Left cardiac atrium (tissue), 4 donors: ENCODE measurements at places on chromosomes 5 and 9. TPM values are rescaled to one million over a fixed set of nuclear protein-coding genes. Genes with fewer than 3 reads are reported as not detected.

DNA sequence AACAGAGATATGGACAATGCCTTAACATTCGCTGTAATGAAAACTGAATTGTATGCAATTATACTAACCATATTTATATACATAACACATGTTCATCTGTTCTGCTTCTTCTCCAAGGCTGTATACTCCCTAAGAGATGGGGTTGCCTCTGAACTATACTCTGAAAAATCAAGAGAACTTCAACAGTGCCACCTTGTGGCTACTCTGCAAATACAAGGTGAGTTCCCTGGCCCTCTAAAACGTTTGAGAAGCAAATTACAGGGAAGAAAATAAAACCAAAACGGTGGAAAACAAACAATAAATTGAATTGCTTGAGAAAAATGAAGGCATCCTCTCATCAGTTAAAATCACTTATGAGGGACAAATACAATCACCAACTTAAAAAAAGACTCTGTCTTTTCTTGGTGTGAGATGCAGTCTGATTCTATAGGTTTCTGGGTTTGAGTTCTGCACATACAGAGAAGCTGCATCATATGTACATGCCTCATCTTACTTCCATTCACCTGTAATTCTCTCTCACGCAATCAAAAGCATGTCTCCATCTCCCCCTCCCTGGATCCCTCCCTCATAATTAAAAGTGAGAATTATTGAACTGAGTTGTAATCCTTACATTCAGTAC, 98.6 kb downstream of the FBXW11 start:
- DNase-seq, result peak; percentile 40

DNA sequence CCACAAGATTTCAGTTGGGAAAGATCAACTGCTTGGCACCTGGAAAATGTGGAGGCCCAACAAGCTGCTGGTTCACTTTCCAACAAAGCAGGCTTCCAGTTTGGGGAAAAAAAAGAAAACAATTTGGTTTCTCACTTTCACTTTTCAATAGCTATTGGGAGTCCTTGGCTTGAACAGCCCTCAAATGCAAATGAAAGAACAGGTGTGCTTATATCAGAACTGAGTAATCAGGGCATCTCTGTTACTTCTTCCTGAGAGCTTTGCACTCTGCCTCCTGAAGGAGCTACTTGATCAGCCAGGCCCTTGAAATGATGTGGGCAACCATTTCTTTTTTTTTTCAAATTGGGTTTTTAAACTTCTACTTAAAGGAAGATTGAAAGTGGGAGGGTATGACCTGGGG, 73.5 kb downstream of the MFAP3 start:
- DNase-seq, result no peak

DNA sequence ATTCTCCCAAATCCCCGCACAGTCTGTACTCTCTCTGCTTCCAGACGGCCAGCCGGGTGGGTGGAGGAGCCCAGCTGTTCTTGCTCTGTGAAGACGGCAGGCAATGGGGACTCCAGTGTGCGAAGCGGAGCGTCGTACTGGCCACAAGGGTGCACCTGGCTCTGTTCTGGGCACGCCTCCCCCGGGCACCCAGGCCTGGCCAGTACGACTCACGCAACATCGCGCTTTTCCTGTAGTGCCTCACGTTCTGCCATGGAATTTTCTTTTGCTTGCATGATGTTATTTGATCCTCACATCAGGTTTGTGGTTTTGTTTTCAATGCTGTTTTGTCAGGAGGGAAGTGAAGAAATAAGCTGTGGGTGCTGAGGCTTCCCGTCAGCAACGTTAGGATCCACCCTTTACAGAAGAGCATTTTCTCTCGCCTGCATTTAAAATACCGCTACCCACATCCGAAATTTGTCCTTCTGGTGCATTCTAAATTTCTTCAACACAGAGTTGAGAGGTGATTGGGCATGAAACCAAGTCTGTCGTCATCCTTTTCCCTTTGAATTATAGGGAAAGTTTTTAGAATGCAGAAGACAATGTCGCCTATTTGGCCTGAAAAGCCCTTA, 311.7 kb downstream of the TRIM36 start:
- DNase-seq, result no peak

DNA sequence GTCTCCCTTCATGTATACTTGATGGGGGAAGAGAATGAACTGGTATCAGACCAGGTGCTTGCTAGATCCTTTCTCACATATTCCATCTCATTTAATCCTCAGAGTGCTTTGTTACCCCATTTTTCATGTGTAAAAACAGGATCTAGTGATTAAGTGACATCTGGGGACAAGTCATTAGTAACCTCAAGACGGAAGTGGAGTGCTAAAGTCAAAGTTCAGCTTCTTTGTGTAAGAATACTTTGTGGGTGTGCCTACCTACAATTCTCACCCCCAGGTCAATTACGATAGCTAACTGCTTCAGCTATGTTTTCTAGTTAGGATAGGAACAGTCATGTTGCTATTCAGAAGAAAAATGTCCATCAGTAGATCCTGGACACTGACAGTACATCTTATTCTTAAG, 3.1 kb upstream of the FAM120AOS start:
- no peak for DNase-seq

The PCDHGA12 gene
- 4.5 TPM for total RNA-seq

The PCA3 gene
- total RNA-seq, result not detected

The MLANA gene
- total RNA-seq, result not detected

GRCh38 chr9:105248691-105249090, 4.2 kb downstream of the SLC44A1 start:
- DNase-seq, result no peak

The S1PR3 gene
- total RNA-seq, result 25.3 TPM

The PDLIM4 gene
- 12.4 TPM for total RNA-seq

GRCh38 chr5:97838214-97838613, 655.2 kb upstream of the RIOK2 start:
- DNase-seq, result no peak

The NFIB gene
- 118 TPM for total RNA-seq

The PTGR1 gene
- total RNA-seq, result 46.3 TPM

The ZDHHC11B gene
- total RNA-seq, result 15.4 TPM

DNA sequence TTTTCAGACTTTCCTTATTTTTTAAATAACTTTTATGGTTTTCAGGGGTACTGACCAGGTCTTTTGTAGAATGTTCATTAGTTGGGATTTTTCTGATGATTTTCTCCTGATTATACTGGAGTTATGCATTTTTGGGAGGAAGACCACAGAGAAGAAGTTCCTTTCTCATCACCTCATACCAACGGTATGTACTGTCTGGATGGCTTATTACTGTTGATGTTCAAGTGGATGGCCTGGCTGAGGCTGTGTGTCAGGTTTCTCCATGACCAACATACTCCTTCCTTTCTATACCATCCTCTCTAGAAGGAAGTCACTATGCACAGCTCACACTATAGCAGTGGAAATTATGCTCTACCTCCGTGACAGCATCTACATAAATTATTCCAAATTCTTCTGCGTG, 71.1 kb upstream of the NR3C1 start:
- DNase-seq, result no peak

GRCh38 chr5:124234022-124234769, 512.2 kb downstream of the ZNF608 start:
- DNase-seq, result no peak

- no peak for DNase-seq
These were observed 113.2 kb downstream of the STK32A start for GRCh38 chr5:147348046-147348445.

GRCh38 chr5:72562717-72563116, 55.5 kb upstream of the ZNF366 start:
- DNase-seq, result no peak

DNA sequence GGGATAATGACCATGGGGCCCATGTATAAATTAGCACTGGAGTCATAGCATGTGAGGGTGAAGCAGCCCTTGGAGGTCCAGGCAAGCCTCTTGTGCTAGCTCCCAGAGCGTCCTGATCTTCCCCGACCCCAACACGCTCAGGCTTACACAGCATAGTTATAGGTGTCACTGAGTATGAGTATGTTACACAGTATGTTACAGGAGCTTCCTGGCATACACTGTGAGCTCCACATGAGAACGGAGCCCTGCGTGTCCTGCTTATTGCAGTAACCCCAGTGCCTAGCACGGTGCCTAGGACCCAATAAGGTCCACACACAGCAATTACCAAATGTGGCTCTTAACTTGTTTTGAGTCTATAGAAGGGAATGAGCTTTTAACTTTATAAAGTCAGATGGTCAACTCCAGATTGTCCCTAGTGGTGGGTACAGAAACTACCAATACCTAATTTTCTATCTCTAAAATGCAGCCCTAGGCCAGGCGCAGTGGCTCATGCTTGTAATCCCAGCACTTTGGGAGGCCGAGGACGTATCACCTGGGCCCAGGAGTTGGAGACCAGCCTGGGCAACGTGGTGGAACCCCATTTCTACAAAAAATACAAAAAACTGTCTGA, 64.1 kb downstream of the PLAC8L1 start:
- no peak for DNase-seq

- DNase-seq, result peak; percentile 87
These were observed 18.2 kb upstream of the WDR38 start for GRCh38 chr9:124835026-124835557.

GRCh38 chr5:32990593-32991420, 279.7 kb downstream of the NPR3 start:
- DNase-seq, result no peak

DNA sequence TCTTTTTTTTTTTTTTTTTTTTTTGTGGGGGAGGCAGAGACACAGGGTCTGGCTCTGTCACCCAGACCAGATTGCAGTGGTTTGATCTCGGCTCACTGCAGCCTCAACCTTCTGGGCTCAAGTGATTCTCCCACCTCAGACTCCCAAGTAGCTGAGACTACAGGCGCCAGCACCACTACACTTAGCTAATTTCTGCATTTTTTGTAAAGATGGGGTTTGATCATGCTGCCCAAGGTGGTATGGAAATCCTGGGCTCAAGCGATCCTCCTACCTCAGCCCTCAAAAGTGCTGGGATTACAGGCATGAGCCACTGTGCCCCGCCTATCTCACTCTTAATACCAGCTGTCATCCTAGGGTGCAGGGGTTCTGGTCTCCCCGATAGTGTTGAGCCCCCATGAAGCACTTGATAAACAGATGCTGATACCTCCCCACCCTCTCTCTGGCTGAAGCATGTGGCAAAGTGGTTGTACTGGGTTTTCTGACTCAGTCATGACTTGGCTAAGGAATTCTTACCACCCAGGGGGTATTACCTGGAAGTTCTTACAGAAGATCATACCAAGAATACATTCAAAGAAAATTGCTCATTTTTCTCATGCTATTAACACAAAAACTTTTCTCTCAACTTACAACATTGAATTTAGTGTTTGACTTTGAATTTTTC, 110.2 kb upstream of the DAPK1 start:
- DNase-seq, result no peak

GRCh38 chr5:53476531-53477480, 3.6 kb upstream of the FST start:
- DNase-seq, result no peak

- no peak for DNase-seq
These were observed 26.9 kb downstream of the RASEF start for GRCh38 chr9:83036043-83036442.

- no peak for DNase-seq
These were observed 39.2 kb upstream of the RARS1 start for GRCh38 chr5:168446983-168447619.

- no peak for DNase-seq
These were observed 10.3 kb downstream of the FAT2 start for GRCh38 chr5:151580858-151581257.

GRCh38 chr5:77948476-77948875, 172.3 kb upstream of the TBCA start:
- DNase-seq, result no peak

DNA sequence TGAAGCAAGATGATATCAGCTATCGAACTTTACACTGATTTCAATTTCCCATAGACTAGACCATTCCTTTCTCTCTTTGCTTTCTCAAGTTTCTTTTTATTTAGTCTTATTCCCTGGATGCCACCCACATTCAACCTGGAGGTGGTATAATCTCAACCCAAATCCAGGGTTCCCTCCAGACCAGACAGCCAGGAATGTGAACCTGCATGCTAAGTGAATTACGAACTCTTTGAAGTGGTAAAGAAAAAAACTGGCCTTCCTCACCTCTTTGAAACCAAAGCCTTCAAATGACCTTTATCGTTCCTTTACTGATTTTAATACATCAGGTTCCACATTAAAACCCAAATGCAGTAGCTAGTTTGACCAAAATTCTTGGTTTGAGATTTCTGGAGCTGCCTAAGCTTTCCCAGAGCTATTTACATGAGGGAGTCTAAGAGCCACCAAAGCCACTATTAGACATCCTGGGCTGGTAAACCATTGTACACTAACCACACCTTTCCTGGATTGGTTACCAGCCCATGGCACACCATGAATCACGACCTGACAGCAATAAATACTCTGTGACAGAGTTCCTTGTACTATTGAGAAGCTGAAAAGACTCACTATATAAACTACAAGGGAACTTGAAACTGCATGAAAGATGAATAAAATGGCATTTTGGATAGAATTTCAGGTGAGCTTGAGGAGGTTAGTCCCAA, 323.7 kb downstream of the ADAMTS6 start:
- DNase-seq, result no peak

DNA sequence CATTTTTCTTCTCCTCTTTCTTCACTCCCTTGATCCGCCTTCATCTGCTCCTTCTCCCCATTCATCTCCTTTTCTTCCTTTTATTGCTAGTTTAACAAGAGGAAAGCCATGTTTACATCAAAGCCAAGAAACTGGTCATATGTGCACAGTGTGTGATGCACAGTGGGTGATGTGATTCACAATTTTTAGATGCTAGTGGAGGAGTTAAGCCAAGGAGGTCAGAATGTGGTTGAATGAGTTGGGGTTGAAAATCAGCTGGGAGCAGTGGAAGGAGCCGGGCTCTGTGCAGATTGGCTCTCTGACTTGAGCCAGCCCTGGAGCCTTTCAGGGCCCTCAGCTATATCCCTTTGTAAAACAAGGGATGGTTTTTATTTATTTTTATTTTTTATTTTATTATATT, 7.3 kb downstream of the ACER2 start:
- no peak for DNase-seq

GRCh38 chr9:123382653-123383511, 26.9 kb downstream of the CRB2 start:
- no peak for DNase-seq

DNA sequence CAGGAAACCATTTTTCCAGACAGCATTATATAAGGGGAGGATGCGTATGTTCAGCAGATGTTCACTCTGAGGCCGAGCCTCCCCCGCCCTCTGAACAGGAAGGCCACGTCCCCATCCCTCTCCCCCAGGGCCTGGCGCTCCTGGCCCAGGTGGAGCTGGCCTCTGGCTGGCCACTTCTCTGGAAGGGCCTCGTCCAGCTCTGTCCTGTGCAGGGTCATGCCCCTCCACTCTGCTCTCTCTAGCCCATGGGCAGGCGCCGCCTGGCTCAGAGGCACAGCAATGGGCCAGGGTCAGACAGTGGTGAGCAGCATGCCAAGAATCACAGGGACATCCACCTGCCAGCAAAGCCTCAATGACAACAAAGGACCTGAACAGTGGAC, 34.2 kb downstream of the ADAMTS2 start:
- DNase-seq, result no peak

DNA sequence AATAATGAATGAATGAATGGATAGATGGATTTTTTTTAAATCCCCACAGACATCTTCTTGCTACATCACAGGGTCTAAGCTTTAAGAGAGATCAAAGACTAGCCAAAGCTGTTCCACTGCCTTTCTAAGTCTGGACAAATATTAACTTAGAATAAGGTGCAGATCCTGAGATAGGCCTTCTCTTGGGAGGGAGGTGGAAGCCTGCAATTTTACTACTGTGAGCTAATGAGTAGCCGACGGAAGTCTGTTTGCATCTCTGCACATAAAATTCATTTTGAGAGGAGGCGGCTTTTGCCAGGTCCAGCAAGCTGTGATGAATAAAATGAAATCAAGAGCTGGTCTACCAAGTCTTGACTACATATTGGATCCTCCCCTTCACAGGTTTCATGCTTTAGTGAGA, 484.9 kb downstream of the TMEM38B start:
- no peak for DNase-seq
